Mesendoderm (in vitro differentiated cells): ENCODE measurements at places on chromosomes 7 and 10.

GRCh38 chr10:97188261-97188711 is 2.5 kb upstream of the SLIT1 start:
- peaks cover 24% of the 10 kb centered on the region for H3K27me3 ChIP-seq
- no peak overlapping the region for H3K27ac ChIP-seq
- no peaks in the 10 kb centered on the region for H3K4me1 ChIP-seq
- DNase-seq, result no peak
- no peaks in the 10 kb centered on the region for H3K36me3 ChIP-seq

DNA sequence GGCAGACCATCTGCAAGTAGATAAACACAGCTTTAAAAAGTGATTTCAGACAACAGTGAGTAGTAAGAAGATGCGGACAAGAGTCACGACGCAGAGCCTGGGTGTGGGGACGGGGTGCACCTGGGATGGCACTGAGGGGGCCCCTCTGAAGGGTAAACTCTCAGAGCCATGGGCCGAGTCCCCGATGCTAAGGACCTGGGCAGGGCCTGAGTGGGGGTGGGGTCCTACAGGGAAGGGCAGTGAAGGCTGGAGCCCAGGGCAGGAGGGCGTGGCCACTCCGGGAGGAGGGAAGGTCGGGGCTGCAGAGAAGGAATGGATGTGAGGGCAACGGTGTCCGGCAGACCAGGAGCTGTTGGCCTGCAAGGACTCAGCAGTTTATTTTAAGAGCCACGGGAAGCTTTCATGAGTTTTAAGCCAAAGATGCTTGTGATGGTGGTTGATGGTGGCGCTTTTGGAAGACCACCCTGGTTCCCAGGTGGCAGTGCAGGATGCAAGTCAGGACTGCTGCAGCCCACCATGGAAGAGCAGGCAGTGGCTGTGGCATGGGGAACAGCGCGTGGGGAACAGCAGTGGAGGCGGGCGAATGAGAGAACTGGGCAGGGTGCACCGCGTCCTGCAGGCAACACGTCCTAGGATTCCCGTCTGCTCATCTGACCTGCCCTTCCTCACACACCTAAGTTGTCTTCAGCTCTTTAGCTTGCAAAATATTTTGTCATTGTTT is 296.8 kb downstream of the DNAJB6 start:
- DNase-seq, result no peak
- no peak overlapping the region for H3K27ac ChIP-seq
- H3K27me3 ChIP-seq, result no peaks in the 10 kb centered on the region
- no peak overlapping the region for H3K4me3 ChIP-seq

DNA sequence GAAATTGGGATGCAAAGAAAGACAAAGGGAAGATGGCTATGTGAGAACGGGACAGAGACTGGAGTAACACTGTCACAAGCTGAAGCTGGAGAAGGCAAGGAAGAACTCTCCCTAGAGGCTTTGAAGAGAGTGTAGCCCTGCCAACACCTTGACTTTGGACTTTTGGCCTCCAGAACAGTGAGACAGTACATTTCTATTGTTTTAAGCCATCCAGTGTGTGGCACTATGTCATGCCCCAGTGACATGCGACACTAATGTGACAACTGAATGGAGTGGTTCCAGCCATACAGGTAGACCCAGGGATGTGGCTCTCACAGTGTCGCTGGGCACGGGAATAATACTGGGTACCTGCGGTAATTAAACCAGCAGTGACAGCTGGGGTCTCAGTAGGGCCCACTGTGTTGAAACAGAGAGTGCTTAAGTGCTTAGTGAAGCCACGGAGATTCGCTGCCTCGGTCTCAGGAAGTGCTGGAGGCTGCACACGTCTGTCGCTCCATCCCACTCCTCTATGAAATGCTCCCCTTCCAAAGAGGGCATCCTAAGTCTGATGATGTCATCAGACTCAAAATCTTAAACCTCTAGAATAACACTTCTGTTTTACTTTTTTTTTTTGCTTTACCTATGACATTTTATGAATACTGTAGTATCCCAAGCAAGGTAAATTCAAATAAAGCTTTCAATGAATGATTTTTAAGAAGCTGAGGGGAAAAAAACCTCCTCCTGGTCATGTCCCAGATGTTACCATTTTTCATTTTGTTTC is 154.6 kb upstream of the RHEB start:
- DNase-seq, result no peak
- H3K27ac ChIP-seq, result no peak overlapping the region
- no peaks in the 10 kb centered on the region for H3K36me3 ChIP-seq
- H3K4me1 ChIP-seq, result peaks cover 3% of the 10 kb centered on the region
- H3K27me3 ChIP-seq, result no peaks in the 10 kb centered on the region
- H3K4me3 ChIP-seq, result no peak overlapping the region

DNA sequence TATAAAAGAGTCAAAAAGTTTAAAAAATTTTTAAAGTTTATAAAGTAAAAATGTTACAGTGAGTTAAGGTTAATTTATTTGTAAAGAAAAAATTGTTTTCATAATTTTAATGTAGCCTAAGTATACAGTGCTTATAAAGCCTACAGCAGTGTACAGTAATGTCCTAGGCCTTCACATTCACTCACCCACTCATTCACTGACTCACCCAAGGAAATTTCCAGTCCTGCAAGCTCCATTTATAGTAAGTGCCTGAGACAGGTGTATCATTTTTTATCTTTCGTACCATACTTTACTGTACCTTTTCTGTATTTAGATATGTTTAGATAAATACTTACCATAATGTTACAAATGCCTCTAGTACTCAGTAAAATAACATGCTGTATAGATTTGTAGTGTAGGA is 269.7 kb upstream of the PHF14 start:
- no peaks in the 10 kb centered on the region for H3K36me3 ChIP-seq
- no peak for DNase-seq
- no peak overlapping the region for H3K27ac ChIP-seq
- no peak overlapping the region for H3K4me3 ChIP-seq

GRCh38 chr10:18010050-18010449 is 58.3 kb downstream of the SLC39A12 start:
- no peak overlapping the region for H3K27ac ChIP-seq
- H3K36me3 ChIP-seq, result no peaks in the 10 kb centered on the region
- H3K4me3 ChIP-seq, result no peak overlapping the region
- DNase-seq, result no peak
- no peaks in the 10 kb centered on the region for H3K4me1 ChIP-seq
- H3K27me3 ChIP-seq, result no peaks in the 10 kb centered on the region

DNA sequence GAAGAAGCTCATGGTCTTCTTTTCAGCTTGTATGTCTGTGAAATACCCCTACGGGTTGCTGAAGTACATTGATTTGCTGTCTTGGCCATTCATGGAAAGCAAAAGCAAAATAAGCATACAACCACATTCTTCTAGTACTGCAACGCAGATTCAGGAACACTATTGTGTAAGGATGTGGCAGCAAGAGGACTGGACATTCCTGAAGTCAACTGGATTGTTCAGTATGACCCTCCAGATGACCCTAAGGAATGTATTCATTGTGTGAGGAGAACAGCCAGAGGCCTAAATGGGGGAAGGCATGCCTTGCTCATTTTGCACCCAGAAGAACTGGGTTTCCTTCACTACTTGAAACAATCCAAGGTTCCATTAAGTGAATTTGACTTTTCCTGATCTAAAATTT is 133.4 kb upstream of the ANKRD1 start:
- no peaks in the 10 kb centered on the region for H3K27me3 ChIP-seq
- no peaks in the 10 kb centered on the region for H3K4me1 ChIP-seq
- DNase-seq, result peak; percentile 22
- no peak overlapping the region for H3K27ac ChIP-seq
- H3K4me3 ChIP-seq, result no peak overlapping the region

DNA sequence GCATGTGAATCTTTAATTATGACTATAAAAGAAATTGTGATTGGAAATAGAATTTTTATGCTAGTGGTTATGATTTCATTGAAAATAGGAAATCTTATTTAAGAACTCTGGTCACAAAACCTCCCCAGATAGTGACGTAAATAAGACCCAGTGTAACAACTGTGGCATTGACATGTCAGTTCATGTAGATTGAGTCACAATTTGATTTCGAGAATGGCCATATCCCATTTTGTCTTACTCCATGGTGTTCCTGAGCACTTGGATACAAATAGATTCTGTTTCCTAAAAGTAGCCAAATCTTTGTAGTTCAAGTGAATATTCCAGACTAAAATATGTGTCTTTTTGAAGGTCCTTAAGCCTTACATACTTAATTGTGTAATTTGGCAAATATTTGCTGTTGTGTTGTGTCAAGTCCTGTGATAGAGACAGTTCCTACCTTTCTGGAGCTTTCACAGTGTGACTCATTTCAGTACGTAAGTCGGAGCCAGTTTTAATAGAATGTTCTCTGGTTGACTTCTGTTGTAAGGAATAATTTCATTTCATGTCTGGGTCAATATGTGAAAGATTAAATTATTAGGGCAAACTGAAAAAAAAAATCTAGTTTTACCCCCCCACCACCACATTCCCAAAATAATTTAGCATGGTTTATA is 37.1 kb upstream of the TOMM7 start:
- H3K4me3 ChIP-seq, result no peak overlapping the region
- no peaks in the 10 kb centered on the region for H3K27me3 ChIP-seq
- H3K4me1 ChIP-seq, result no peaks in the 10 kb centered on the region
- H3K36me3 ChIP-seq, result peaks cover 3% of the 10 kb centered on the region

DNA sequence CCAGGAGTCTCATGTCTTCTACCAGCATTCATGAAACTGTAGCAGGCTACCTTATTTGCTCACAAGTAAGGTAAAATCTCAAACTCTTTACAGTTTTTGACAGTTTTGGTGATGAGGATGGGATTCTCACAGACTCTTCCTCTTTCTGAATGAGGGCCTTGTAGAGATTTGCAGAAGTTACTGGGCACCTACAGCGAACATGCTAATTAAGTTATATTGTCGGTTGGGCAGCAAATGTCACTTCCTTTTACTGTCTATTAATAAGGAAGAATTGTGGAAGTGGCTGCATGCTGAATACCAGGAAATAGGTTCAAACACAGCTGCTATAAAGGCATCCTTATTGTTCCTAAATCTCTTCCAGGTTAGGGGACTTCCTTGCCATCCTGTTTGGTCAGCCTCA is 189.6 kb downstream of the DNAJC1 start:
- H3K27ac ChIP-seq, result no peak overlapping the region
- DNase-seq, result no peak
- no peaks in the 10 kb centered on the region for H3K36me3 ChIP-seq

DNA sequence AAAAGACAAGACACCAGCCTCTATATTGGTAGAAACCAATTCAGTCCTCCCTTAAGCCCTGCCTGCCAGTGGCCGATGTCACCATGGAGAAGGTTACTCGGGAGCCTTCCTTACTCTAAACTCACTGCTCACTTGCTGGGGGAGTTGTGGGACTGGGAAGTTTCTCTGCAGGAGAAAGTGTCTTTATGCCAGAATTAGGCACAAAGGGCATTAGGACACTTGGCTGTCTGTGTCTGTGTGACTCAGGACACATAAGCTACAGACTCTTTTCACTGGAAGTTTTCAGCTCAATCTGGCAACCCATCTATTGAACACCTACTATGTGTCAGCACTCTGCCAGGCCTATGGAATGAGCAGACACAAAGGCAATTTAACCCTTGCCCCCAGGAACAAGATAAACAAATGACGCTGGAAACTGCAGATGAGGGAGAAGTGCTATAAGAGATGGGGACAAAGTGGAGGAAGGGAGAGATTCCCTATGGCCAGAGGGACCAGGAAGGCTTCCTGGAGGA is 49.5 kb upstream of the CACUL1 start:
- DNase-seq, result no peak
- no peak overlapping the region for H3K27ac ChIP-seq
- no peaks in the 10 kb centered on the region for H3K36me3 ChIP-seq
- no peaks in the 10 kb centered on the region for H3K27me3 ChIP-seq
- no peak overlapping the region for H3K4me3 ChIP-seq

GRCh38 chr10:58070956-58071355 is 196.7 kb downstream of the IPMK start:
- H3K36me3 ChIP-seq, result no peaks in the 10 kb centered on the region
- no peaks in the 10 kb centered on the region for H3K4me1 ChIP-seq
- no peak overlapping the region for H3K4me3 ChIP-seq
- no peaks in the 10 kb centered on the region for H3K27me3 ChIP-seq
- DNase-seq, result no peak
- H3K27ac ChIP-seq, result no peak overlapping the region

DNA sequence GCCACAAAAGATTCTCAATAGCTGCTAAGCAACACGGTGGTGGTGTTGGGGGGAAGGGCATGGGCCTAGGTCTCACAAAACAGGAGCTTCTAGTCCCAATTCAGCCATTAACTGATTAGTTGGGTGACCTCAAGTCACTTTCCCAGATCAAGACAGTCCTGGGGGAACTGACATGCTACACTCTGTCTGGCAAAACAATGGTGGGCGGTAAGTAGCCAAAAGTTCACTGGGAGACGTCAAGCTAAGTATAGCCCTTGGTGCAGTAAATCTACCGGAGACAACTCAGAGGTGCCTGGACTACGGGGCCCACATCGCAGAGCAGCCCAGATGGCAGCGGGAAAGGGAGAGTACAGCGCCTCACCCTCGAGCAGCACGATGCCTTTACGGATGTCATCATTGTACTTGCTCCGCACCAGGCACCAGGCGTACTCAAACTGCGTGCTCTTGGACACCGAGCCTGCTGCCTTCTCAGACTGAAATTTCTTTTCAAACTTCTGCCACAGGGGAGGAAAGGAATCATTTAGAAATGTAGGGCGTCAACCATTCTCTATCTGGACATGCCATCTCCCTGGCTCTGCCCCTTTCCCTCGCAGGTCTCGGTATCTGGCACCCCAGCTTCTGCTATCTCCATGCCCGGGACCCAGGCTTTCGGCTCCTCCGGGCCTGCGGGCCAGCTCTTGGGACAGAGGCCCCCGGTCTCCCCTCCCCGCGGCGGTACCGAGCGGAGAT is 1.1 kb downstream of the FIS1 start:
- no peaks in the 10 kb centered on the region for H3K27me3 ChIP-seq
- H3K4me3 ChIP-seq, result peak overlapping the region; percentile 32
- no peaks in the 10 kb centered on the region for H3K4me1 ChIP-seq
- no peak overlapping the region for H3K27ac ChIP-seq

GRCh38 chr10:110340816-110341215 is 36.1 kb upstream of the SMNDC1 start:
- no peaks in the 10 kb centered on the region for H3K27me3 ChIP-seq
- H3K27ac ChIP-seq, result no peak overlapping the region
- no peak overlapping the region for H3K4me3 ChIP-seq
- H3K36me3 ChIP-seq, result no peaks in the 10 kb centered on the region
- H3K4me1 ChIP-seq, result peaks cover 3% of the 10 kb centered on the region

- no peaks in the 10 kb centered on the region for H3K36me3 ChIP-seq
- H3K27me3 ChIP-seq, result no peaks in the 10 kb centered on the region
- no peak overlapping the region for H3K27ac ChIP-seq
- H3K4me3 ChIP-seq, result no peak overlapping the region
- no peaks in the 10 kb centered on the region for H3K4me1 ChIP-seq
Observed at GRCh38 chr10:27646604-27647175, 98.9 kb downstream of the MKX start.

DNA sequence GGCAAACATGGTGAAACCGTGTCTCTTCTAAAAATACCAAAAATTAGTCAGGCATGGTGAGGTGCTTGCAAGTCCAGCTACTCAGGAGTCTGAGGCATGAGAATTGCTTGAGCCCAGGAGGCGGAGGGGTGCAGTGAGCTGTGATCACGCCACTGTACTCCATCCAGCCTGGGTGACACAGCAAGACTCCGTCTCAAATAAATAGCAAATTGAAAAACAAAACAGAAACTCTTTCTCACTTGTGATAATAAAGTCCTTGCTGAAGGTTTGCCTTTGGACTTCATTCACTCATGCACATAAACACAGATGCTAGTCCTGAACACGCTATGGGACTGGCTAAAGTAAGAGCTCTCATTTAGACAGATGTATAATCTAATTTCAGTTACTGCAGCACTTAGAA is 37.6 kb downstream of the ANK3 start:
- H3K4me3 ChIP-seq, result no peak overlapping the region
- H3K4me1 ChIP-seq, result peaks cover 2% of the 10 kb centered on the region
- DNase-seq, result no peak
- no peak overlapping the region for H3K27ac ChIP-seq
- H3K36me3 ChIP-seq, result no peaks in the 10 kb centered on the region

- no peak overlapping the region for H3K4me3 ChIP-seq
- no peak overlapping the region for H3K27ac ChIP-seq
- H3K4me1 ChIP-seq, result no peaks in the 10 kb centered on the region
- no peaks in the 10 kb centered on the region for H3K36me3 ChIP-seq
Observed at GRCh38 chr10:78944723-78945312, 123.9 kb upstream of the ZMIZ1 start.
